NCI-H345 (cell line): ENCODE measurements at places on chromosomes 7 and 10.

DNA sequence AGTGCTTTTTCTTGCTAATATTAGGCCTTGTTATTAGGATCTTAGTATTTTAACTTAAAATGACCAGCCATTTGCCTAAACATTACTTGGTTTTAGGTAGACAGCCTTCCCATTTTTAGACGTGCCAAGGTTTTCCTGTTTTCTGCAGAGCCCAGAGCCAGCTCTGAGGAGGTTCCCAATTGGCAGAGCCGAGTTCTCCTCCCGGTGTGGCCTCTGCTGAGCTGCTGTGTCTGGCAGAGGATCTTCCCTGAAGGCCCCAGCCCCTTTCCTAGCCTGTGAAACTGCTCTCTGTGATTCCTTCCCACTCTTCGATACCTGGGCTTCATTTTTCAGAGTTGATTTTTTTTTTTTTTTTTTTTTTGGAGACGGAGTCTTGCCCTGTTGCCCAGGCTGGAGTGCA, 91.4 kb downstream of the EEPD1 start:
- DNase-seq: no peak

GRCh38 chr7:158613481-158613880, 25.9 kb upstream of the PTPRN2 start:
- peak; percentile 82 for DNase-seq

DNA sequence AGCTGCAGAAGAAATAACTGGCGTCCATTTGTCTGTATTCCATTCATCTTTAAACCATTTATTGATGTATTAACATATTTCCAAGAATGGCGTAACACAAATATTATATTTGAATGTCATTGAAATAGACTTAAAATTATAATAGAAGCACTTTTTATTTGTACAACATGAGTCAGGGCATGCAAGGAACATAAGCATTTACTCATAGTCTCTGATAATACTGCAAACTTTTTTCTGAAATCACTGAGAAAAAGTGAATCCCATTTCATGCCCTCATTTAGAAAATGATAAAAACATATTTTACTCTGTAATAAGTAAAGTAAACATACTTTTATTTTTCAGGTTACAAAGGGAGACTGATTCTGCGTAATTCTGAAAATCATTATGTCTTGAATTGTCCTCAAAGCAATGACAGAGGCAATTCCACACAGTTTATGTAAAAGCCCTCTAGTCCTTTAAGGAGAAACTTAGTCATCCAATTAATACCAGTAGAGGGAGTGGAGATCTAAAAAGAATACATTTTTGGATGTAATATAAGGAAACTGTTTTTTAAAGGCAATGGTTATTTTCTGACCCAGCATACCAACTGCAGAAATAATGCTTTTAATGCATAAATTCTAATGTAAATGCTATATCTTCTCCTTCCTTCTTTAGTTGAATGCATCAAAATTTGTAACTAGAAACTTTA, 58.1 kb downstream of the AGMO start:
- DNase-seq: no peak

DNA sequence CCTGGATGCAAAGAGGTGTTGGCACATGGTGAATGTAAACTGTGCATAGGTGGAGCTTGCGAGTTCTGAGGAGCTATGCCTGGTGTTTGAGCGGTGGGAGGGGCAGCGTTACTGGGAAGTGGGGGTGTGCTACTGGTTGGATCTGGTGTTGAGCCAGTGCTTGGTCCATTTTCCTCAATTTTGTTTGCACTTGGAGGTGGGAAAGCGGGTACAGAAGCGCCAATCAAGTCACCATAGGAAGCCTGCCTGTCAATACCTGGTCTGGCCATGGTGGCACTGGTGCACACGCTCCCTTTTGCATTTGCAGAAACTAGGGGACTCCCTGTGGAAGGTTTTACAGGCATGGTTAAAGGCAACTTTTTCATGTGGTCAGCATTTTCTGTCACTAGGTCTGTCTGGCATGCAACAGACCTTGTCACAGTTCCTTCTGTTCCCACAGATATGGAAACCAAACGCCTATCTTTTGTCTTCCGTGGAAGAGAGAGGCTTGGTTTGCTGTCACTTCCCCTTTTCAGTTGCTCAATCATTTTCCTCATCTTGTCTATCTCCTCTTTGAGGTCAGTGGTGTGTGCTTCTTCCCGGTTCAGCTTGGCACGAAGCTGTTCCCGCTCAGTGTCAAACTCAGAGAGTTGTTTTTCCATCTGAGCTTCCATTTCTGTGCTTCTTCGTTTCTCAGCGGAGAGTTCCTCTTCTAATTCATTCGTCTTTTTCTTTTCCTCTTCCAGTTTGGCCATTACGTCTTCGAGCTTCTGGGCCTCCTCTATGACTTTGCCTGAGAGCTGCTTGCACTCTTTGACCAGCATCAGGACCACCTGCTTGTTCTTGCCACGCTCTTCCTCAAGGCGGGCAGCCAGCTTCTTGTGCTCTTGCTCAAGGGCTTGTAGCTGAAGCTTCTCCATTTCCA, 81.1 kb downstream of the CTTNBP2 start:
- DNase-seq: no peak

GRCh38 chr10:82544377-82544776, 669.4 kb downstream of the NRG3 start:
- no peak for DNase-seq

- DNase-seq: no peak
These were observed 140.7 kb downstream of the DYNC2I1 start for GRCh38 chr7:158997110-158997453.

- DNase-seq: no peak
These were observed 18.1 kb downstream of the NOC3L start for GRCh38 chr10:94344522-94345122.

DNA sequence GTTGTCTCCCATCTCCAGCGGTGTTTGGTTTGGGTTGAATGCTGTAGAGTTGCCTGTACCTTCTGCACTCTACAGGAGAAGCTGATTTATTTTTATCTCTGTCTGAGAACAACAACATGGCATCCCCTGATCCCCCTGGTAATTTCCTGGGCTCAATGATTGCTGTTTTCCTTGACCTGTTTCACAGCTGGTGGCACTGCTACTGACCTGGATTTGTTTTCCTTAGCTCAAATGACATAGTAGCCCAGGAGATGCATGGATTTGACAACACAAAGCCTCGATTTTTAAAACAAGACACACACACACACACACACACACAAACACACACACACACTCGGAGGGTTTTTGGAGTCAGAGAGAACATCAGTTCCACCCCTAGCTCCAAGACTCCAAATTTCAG, 301.6 kb downstream of the NRG3 start:
- no peak for DNase-seq

DNA sequence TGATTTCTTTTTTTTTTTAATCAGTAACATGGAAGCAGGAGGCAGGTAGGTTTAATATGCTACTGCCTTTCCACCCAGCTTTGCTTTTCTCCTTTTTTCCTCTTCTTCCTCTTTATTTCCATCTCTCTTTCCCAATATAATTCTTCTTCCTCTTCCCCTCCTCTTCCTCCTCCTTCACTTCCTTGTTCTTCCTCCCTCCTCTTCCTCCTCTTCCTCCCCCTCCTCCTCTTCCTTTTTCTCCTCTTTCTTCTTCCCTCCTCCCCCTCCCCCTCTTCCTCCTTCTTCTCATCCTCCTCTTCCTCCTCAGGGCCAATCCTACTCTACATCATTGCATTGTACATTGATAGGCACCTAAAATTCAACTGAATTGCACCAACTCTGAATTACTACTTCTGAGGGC, 11.4 kb downstream of the ZNF503 start:
- no peak for DNase-seq

GRCh38 chr7:114802632-114803031, 119.3 kb upstream of the MDFIC start:
- DNase-seq: no peak

DNA sequence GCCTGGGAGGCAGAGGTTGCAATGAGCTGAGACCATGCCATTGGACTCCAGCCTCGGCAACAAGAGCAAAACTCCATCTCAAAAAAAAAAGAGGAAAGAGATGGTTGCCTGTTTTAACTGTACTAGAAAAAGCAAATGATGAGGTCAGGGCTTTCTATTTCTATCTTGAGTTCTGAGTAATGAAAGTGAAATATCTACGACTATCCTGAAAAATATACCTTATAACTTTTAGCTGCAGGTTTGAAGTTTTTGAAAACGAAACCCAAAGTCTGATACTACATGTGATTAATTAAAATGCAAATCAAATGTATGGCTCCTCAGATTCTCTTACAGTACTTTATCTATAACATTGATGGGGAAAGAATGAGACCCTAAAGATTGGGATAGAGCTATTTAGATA, 636.2 kb upstream of the LRRN3 start:
- no peak for DNase-seq

DNA sequence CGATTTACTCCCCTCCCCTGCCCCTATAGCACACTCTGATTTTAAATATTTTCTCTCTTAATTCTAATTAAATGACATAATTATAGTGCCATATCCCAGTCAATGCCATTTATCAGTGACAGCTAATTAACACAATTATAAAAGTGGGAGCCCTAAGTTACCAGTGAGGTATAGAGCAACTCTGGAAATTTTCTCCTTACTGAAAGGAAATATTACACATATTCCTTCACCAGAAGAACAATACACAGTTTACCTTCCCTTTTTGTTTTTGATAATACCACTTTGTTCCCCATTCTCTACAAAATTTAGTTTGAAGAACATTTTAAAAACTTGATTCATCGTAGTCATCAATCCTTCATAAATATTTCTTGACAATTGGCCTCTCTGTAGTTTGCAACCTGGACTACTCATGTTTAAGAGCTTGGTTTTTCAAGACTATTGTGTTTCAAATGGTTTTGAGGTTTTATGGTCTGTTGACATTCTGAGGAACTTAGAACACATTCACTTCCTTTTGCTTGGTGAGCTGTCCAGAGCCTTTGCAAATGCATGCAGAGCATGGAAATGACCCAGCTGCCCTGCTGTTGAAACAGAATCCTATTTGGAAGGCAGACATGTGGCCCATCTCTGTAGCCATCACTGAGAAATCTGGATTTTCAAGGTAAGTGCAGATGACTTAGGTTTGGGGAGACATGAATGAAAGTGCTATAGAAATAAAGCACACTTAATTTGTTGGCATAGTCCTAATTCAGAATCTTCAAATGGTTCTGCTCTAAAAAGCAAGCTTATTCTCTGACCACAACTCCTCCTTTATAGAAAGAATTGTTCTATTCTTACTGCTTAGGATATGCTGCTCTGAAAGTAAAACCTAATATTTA, at the start of gene GPR141:
Gene GPR141, plus strand, starts transcription at position 521 of the 875 bp plus-strand sequence. CDS start 56,628 bp downstream, outside the sequence.
- DNase-seq: peak; percentile 35

DNA sequence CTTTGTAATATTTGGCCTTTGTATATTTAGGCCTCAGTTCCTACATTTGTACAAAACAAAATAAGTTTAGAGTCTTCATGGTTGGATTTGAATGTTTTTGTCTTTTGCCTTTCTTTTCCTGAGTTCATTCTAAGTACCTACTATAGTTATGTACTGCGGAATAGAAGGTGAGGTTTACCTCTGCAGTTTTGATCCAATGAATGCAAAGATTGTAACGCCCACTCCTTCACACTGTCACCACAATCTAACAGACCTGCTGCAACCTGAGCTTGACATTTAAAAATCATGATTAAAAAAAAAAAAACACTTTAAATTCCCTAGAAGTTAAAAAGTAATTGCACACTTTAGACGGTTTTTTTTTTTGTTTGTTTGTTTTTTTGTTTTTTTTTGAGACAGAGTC, 145.0 kb downstream of the CALCR start:
- DNase-seq: no peak

DNA sequence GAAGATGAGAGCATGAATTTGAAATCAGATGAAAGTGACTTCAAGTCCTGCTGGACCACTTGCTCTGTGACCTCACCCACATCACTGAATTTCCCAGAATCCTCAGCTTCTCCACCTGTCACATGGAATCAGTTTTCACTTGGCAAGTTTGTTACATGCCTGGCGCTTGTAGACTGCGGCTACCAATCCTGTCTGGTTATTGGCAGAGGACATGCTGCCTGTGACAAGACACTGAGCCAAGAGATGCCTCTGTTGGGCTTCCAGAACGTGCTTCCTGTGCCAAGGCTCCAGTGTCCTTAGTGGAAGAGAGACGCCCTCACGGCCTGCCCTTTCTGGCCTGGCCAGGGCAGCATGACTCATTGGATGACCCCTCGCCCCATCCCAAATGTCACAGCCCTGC, 4.4 kb upstream of the MYL10 start:
- DNase-seq: no peak

DNA sequence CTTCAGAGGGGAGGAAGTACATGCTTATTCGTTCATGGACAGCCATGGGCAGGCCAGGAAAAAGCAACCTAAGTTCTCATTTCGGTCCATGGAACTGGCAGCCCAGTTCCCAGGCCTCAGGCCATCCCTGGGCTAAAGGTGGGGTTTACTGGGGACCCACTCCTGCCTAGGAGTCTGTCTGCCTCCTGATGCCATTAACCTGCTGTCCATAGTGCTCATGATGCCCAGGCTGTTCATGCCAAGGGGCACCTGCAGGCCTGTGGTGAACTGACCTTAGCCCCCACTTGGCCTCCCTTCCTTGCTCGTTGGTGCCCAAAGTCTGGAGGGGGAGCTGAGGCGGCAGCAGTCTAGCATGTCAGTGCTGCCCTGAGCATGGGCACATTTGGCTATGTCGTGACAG, 450.2 kb upstream of the MBL2 start:
- DNase-seq: no peak

DNA sequence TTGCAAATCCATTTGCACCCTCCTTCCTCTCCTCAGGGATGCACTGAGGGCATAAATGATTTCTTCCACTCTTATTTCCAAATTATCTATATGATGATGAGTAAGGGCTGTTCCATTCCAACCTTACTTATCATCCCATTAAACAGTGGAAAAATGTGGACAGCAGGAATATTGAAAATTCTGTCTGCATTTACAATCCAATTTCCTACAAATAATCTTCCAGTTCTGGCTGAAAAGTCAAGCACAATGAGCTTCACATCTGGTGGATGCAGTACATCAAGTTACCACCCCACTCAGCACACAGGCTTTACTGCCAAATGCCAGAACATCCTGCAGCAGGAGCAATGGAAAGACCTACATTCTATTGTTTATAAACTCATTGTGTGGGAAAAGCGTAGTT, 345.0 kb upstream of the STEAP1 start:
- DNase-seq: no peak

GRCh38 chr10:129919358-129919757, 44.7 kb downstream of the EBF3 start:
- DNase-seq: no peak

- no peak for DNase-seq
These were observed 203.7 kb downstream of the TRIL start for GRCh38 chr7:28754447-28754846.

- no peak for DNase-seq
These were observed 9.8 kb downstream of the SEC61G start for GRCh38 chr7:54749200-54749599.
